ENCODE measurements at places on chromosomes 3 and 15.

- no peaks in the 10 kb centered on the region for H3K27me3 ChIP-seq
- no peak for DNase-seq
- H3K36me3 ChIP-seq, result peaks cover 5% of the 10 kb centered on the region
- peak overlapping the region; percentile 34 for H3K27ac ChIP-seq
- no peak overlapping the region for H3K4me3 ChIP-seq
- peaks cover 2% of the 10 kb centered on the region for H3K4me1 ChIP-seq
Observed at GRCh38 chr3:123148772-123149171, 53.0 kb upstream of the SEC22A start.

DNA sequence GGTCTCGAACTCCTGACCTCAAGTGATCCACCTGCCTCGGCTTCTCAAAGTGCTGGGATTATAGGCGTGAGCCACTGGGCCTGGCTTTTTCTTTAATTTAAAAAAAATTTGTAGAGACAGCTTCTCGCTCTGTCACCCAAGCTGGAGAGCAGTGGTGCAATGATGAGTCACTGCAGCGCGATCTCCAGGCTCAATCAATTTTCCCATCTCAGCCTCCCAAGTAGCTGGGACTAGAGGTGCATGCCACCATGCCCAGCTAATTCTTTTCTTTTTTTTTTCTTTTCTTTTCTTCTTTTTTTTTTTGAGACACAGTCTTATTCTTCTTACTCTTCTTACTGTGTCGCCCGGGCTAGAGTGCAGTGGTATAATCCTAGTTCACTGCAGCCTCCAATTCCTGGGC lies 19.8 kb downstream of the TUBGCP4 start:
- no peak overlapping the region for H3K4me3 ChIP-seq
- H3K36me3 ChIP-seq, result peaks cover 13% of the 10 kb centered on the region
- H3K27ac ChIP-seq, result peak overlapping the region; percentile 74
- peaks cover 2% of the 10 kb centered on the region for H3K4me1 ChIP-seq
- H3K27me3 ChIP-seq, result no peaks in the 10 kb centered on the region
- no peak for DNase-seq

GRCh38 chr3:45143673-45144671 lies 2.2 kb downstream of the CDCP1 start:
- H3K4me3 ChIP-seq, result no peak overlapping the region
- peaks cover 55% of the 10 kb centered on the region for H3K27me3 ChIP-seq
- H3K36me3 ChIP-seq, result peaks cover 2% of the 10 kb centered on the region
- peaks cover 8% of the 10 kb centered on the region for H3K4me1 ChIP-seq
- DNase-seq, result no peak

GRCh38 chr3:171163101-171164066 lies 136.9 kb upstream of the SLC2A2 start:
- H3K4me3 ChIP-seq, result no peak overlapping the region
- H3K4me1 ChIP-seq, result peaks cover 28% of the 10 kb centered on the region
- DNase-seq, result no peak

DNA sequence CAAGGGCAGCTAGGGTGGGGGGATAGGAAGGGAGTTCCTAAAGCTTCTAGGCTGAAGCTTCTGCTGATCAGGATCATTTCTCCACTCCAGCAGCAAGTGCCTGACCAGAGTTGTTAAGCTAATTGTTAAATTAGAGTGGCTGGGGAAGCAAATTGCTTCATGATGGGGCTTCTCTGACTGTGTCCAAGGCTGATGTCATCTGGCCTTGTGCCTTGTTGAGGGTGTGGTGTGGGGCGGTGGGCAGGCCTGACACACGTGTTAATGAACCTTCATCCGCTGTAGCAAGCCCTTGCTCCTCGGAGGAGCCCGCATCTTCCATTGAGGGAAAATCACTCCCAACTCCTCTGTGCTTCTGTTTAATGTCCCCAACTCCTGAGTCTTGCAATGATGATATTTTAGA lies 84.3 kb upstream of the ROPN1 start:
- DNase-seq, result no peak
- peaks cover 55% of the 10 kb centered on the region for H3K27me3 ChIP-seq
- H3K4me3 ChIP-seq, result no peak overlapping the region
- H3K36me3 ChIP-seq, result no peaks in the 10 kb centered on the region
- H3K27ac ChIP-seq, result no peak overlapping the region
- peaks cover 5% of the 10 kb centered on the region for H3K4me1 ChIP-seq

DNA sequence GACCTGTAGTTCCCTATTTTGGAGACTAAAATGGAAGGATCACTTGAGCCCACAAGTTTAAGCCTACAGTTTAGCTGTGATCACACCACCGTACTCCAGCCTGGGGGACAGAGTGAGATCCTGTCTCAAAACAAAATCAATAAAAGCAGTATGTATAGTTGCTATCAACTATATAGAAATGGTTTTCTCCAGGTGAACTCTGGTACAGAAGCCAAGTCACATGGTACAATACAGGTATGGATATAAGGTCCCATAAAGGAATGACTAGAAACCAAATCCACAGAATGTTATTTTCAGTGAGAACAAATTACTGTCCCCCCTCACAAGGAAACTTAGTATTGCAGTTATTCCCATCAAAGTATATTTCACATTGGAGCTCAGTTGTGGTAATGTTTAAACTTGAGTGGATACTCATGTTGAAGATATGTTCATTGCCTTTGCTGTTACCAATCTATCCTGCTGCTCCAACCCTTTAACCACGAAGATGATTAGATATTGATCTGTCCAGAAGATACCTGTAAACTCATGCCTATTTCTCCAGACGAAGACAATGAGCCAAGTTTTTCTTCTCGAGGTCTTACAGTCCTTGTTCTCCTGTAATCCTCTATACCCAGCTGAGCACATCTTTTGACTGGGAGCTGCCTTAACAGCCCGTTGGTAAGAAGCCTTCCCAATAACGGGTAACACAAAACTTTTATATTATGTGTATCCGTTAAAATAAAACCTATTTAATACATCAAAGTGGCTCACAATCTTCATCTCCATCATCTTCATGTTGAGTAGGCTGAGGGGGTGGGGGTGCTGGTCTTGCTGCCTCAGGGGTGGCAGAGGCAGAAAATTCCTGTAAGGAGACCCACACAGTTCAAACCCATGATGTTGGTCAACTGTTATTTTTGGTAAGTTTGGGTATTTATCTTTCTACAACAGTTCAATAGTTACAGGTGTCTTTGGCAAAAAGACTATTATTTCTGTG lies 24.6 kb downstream of the TRA2B start:
- H3K27me3 ChIP-seq, result no peaks in the 10 kb centered on the region
- peak overlapping the region; percentile 39 for H3K27ac ChIP-seq
- DNase-seq, result no peak
- H3K4me3 ChIP-seq, result peak overlapping the region; percentile 61

- no peaks in the 10 kb centered on the region for H3K36me3 ChIP-seq
- no peak overlapping the region for H3K4me3 ChIP-seq
- H3K27ac ChIP-seq, result no peak overlapping the region
- H3K4me1 ChIP-seq, result no peaks in the 10 kb centered on the region
- DNase-seq, result no peak
Observed at GRCh38 chr3:134381831-134382442, 7.7 kb upstream of the AMOTL2 start.

GRCh38 chr3:179842061-179842460 lies 189.2 kb downstream of the USP13 start:
- peaks cover 4% of the 10 kb centered on the region for H3K4me1 ChIP-seq
- no peak overlapping the region for H3K27ac ChIP-seq
- H3K4me3 ChIP-seq, result no peak overlapping the region
- H3K36me3 ChIP-seq, result no peaks in the 10 kb centered on the region
- peaks cover 17% of the 10 kb centered on the region for H3K27me3 ChIP-seq

DNA sequence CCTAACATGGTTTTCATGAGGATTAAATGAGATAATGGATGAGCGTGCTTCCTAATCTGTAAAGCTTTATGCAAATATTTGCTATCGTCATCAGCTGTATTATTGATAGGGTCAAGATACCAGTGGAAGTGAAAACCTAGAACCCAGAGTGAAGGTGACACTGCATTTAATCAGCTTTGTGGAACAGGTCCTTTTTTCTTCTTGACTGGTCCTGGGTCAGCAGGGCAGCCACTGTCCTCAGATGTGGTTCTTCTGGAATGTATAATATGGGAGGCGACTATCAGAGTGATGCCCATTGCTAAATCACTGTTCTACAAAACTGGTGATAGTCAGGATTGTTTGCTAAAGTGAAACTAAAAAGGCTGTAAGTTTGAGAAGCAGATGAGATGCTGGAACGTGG lies 41.4 kb downstream of the SORD start:
- no peak overlapping the region for H3K4me3 ChIP-seq
- H3K27me3 ChIP-seq, result no peaks in the 10 kb centered on the region
- peaks cover 6% of the 10 kb centered on the region for H3K4me1 ChIP-seq
- no peak for DNase-seq
- H3K36me3 ChIP-seq, result peaks cover 4% of the 10 kb centered on the region

Measured in T-helper 17 cell (primary cell).